ENCODE measurements at places on chromosomes 5 and 9. TPM values are rescaled to one million over a fixed set of nuclear protein-coding genes. Genes with fewer than 3 reads are reported as not detected.
A peak's percentile ranks its signal among the peaks of the same experiment; 100 is the strongest.

DNA sequence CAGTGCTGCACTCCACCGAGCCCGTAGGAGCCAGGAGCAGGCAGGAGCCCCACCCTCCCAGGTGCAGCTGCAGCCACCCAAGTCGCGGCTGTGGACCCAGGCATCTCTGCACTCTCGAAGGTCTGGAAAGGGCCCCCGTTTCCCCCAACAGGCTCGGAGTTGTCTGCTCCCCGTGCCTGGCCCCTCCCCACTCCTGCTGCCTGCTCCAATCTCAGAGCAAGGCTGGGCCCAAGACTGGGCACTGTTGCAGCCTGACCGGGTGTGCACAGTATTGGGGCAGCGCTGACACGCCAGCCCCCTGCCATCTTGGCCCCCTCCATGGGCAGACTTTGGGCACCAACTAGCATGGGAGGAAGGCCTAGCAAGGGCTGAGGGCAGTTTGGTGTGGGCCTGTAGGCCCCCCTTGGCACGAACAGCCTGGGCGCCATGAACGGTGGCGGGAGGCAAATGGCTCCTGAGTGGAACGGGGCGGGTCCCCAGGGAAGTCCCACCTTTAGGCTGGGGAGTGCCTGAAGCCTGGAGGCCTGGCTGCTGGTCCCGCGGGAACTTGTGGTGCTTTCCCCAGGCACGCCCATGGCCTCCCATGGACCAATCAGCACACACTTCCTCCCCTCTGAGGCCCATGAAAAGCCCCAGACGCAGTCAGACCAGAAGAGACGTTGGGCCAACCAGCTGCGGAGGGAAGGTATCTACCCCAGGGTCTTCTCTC is 60.4 kb downstream of the PSAT1 start:
- DNase-seq: no peak
- H3K4me1 ChIP-seq: no peaks in the 10 kb centered on the region
- no peaks in the 10 kb centered on the region for H3K27me3 ChIP-seq
- no peak overlapping the region for H3K27ac ChIP-seq
- H3K4me3 ChIP-seq: no peak overlapping the region
- H3K36me3 ChIP-seq: no peaks in the 10 kb centered on the region

GRCh38 chr5:139636975-139637408 is 11.2 kb upstream of the CXXC5 start:
- H3K36me3 ChIP-seq: peaks cover 2% of the 10 kb centered on the region
- H3K4me3 ChIP-seq: peak overlapping the region; percentile 4
- no peak overlapping the region for H3K27ac ChIP-seq
- peak; percentile 77 for DNase-seq

- H3K27me3 ChIP-seq: no peaks in the 10 kb centered on the region
- H3K4me1 ChIP-seq: peaks cover 31% of the 10 kb centered on the region
- no peaks in the 10 kb centered on the region for H3K36me3 ChIP-seq
- no peak for DNase-seq
- H3K27ac ChIP-seq: no peak overlapping the region
- no peak overlapping the region for H3K4me3 ChIP-seq
Observed at GRCh38 chr5:96961053-96961452, 25.2 kb downstream of the LNPEP start.

Gene RASEF
- 0.08 TPM for polyA plus RNA-seq

Gene FOXD4L6
- polyA plus RNA-seq: 0.03 TPM
